CD8-positive, alpha-beta T cell (primary cell): ENCODE measurements at places on chromosomes 13 and 19.

DNA sequence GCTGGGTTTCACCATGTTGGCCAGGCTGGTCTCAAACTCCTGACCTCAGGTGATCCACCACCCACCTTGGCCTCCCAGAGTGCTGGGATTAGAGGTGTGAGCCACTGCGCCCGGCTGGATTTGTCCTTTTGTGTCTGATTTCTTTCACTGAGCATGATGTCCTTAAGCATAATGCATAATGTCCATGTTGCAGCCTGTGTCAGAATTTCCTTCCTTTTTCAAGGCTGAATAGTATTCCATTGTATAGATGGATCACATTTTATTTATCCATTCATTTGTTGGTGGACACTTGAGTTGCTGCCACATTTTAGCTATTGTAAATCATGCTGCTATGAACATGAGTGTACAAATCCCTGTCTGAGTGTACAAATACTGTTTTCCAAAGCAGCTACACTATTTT lies 25.5 kb downstream of the RFX2 start:
- DNase-seq, result no peak

DNA sequence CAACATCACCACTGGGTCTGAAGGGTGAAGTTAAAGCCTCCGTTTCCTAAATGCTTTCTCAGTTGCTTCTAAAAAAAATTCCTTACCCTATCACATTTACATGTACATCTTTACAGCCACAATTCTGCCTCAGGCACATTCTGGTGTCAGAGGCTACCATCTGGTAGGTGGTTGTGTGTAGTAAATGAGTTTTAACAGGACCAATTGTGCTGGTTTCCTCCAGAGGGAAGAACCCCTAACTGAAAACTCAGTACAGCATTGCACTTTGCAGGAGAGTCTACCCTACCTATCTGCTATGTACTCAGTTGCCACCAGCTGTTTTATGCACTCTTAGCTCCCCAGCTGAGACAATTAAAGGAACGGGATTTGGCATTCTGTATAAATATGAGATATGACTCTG lies 1576.5 kb downstream of the PCDH9 start:
- DNase-seq, result no peak

GRCh38 chr19:19460761-19461265 lies 54.5 kb downstream of the TSSK6 start:
- DNase-seq, result peak; percentile 69

- DNase-seq, result no peak
Observed at GRCh38 chr13:78997902-78998629, 339.1 kb upstream of the OBI1 start.

- no peak for DNase-seq
Observed at GRCh38 chr13:91516799-91517198, 118.4 kb downstream of the GPC5 start.

GRCh38 chr13:53124623-53125022 lies 96.0 kb downstream of the OLFM4 start:
- no peak for DNase-seq

GRCh38 chr13:41491436-41491835 lies 34.1 kb downstream of the RGCC start:
- DNase-seq, result no peak

GRCh38 chr13:48448959-48449614 lies 36.2 kb upstream of the LPAR6 start:
- DNase-seq, result no peak
